ENCODE measurements at places on chromosomes 2 and 18. TPM values are rescaled to one million over a fixed set of nuclear protein-coding genes. Genes with fewer than 3 reads are reported as not detected.

The UGT1A10 gene
- not detected for total RNA-seq

The TSPYL6 gene
- total RNA-seq, result not detected

The HOXD4 gene
- not detected for total RNA-seq

The CD226 gene
- 0.16 TPM for total RNA-seq

The UBXN4 gene
- total RNA-seq, result 73.7 TPM

The LINC00305 gene
- total RNA-seq, result not detected

The ADD2 gene
- not detected for total RNA-seq

The TEKT4 gene
- total RNA-seq, result not detected

The ASPRV1 gene
- 0.80 TPM for total RNA-seq

Data from myocyte (in vitro differentiated cells).